Stimulated activated CD8-positive, alpha-beta memory T cell treated with anti-CD3 and anti-CD28 coated beads, Interleukin-15, amount 100 ng/mL, for 1 hour (primary cell): ENCODE measurements at places on chromosomes 3 and 15.

GRCh38 chr15:59400103-59400813 lies 27.6 kb upstream of the MYO1E start:
- DNase-seq = no peak

GRCh38 chr3:132457286-132457685 lies 40.0 kb downstream of the DNAJC13 start:
- DNase-seq = no peak

DNA sequence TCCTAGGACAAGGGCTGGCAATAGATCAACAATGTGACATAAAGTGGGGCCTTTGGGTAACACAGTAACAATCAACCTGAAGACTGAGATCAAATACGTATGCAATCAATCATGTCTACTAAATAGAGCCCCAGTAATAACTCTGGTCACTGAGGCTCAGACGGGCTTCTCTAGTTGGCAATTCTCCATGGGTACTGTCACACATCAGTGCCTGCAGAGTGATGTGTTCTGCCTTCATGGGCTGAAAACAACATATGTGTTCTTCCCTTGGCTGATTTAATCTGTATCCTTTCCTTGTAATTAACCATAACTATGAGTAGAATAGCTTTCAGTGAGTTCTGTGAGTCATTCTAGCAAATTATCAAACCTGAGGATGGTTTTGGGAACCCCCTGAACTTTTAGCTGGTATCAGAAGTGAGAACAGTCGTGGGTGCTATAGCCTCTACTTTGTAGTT lies 113.6 kb downstream of the TMCO5A start:
- no peak for DNase-seq

DNA sequence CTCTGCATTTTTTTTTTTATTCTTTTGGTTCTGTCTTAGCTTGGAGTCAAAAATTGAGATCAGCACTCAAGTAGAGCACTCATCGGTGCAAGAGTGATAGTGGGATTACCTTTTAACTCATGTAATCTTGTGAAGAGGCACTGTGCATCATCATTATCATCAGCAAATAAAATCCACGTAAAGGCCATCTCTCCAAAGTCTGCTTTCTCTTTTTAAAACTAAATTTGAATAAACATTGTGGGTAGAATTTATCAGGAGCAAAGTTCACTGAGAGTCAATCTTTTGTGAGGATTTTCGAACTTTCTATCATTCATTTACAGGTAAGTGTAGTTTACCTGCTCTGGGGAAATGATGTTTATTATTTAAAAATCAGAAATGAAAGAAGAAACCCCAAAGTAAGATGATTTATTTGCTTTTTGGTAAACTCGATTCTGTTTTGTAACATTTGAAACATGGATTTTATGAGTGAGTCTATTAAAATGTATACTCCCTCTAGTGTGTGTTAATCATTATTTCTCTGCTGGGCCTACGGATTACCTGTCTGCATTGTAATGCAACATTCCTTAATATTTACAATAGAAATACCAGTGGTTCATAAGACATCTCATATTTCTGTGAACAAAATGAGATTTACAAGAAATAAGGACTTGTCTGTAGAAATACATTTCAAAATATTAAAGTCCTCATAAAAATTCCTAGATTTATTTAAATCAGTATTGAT lies 327.7 kb upstream of the NAALADL2 start:
- DNase-seq = no peak

GRCh38 chr3:100759950-100760349 lies 50.7 kb downstream of the TFG start:
- no peak for DNase-seq

GRCh38 chr15:68503791-68504680 lies 72.1 kb upstream of the ITGA11 start:
- no peak for DNase-seq

DNA sequence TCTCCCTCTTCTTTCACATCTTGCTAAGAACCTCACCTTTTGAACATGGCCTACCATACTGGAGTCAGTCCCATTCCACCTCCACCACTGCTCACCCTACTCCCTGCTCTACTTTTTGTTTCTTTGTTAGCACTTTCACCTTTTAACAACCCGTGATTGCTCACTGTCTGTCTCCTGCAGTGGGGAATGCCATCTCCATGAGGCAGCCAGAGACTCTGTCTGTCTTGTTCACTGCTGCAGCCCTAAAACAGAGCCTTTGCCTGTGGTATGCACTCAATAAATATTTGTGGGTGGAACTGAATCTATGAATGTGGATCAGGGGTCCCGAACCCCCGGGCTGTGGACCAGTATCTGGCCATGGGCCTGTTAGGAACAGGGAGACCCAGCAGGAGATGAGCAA lies 16.5 kb upstream of the TLE3 start:
- no peak for DNase-seq

DNA sequence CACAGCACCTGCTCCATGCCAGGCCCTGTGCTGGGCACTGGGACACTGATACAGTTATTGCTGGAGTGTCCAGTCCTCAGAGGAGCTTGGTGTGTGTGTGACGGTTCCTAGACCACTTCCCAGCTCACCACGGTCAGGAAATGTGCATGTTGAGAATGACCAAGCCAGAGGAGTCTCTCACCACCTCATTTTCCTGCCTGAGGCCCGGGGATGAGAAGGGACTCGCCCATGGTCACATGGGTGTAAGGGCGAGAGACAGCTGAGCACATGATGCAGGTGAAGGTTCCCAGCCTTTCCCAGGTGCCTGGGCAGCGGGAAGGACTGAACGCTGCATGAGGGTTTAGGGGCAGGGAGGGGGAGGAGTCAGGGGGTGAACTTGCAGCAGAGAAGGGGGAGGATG lies 180.9 kb upstream of the TLE3 start:
- no peak for DNase-seq

DNA sequence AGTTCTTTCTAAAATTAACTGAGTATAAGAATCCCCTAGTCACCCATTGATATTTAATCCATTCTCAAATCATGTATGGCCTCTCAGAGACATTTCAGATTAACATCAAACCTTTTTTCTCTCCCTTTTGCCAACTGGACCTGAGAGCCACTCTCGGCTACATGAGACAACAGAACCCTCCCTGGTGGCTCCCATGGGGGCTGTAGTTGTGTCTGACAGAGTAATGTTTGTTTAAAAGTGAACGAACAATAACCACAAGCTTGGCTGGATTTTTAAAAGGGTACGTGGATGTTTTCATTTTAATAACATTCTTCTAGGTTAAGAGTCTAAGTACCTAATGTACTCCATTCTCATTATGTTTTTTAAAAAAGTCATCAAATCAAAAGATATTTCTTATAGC lies 37.1 kb downstream of the P3H2 start:
- no peak for DNase-seq

- DNase-seq = no peak
Observed at GRCh38 chr3:72889310-72890165, 1.7 kb downstream of the GXYLT2 start.

DNA sequence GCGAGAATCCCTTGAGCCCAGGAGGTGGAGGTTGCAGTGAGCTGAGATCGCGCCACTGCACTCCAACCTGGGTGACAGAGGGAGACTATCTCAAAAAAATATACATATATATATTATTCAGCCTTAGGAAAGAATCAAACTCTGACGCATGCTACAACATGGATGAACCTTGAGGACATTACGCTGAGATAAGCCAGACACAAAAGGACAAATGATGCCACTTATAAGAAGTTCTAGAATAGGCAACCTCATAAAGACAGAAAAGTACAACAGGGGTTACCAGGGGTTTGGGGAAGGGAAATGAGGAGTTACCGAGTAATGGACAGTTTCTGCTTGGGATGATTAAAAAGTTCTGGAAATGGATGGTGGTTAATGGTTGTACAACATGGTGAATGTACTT lies 727 bp downstream of the PDHB start:
- no peak for DNase-seq

DNA sequence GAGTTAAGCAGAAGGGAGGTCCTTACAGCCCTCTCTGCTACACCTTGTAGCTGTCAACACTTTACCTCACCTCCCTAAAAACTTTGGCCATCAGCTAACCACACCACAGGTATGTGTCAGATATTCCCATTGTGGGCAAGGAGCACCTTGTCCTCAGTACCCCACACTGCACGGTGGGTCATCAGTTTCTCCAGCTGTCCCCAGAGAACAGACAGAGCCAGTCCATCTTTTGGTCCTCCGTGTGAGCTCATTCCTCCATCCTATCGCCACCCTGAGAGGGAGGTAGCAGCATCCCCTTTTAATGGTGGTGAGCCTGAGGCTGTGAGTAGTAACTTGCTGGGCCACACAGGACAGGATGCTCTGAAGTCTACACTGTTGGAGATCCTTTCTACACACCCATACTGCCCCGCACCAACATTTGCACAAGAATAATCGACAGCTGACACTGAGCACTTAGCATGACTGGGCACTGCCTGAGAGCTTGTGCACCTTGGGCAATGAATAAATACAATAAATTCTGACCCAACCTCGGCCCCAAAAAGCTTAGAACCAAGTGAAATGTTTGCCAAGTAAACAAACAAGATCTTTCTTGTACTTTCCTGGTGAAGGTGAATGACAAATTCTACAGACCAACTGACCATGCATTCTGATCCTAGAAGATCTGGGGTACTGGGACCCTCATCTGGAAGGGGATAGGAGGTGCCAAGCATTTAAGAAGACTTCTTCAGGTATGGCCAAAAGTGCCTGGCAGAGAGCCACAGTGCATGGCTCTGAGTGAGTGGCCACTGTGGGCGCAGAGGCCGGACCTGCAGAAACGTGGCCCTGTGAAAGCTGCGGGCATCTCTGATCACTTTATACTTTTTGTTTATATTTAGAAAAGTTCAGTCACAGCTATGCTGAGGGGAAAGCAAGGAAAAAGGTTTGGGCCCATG lies 6.9 kb downstream of the CHCHD4 start:
- no peak for DNase-seq

- DNase-seq = no peak
Observed at GRCh38 chr3:101892648-101893047, 43.3 kb downstream of the NFKBIZ start.
